Stimulated activated CD8-positive, alpha-beta memory T cell treated with anti-CD3 and anti-CD28 coated beads, Interleukin-2, amount 100 ng/mL, for 1 hour (primary cell): ENCODE measurements at places on chromosomes 5 and 9.

- no peak for DNase-seq
Measured at GRCh38 chr5:172973931-172974330, 9.6 kb upstream of the ATP6V0E1 start.

DNA sequence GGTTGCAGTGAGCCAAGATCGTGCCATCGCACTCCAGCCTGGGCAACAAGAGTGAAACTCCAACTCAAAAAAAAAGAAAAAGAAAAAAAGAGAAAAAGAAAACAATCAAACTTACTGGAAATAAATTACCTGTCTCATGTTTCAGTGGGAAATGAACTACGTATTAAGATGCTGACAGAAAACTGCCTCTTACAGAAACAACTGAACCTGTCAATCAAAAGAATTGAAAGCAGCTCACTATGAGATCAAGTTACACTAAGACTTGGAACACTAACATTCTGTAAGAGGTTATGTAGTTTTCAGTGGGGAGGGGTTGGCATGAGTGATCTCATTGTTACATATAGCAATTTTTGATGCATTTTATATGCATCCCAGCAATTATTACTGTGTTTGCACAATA is 64.4 kb upstream of the SPATA31E1 start:
- DNase-seq = no peak

DNA sequence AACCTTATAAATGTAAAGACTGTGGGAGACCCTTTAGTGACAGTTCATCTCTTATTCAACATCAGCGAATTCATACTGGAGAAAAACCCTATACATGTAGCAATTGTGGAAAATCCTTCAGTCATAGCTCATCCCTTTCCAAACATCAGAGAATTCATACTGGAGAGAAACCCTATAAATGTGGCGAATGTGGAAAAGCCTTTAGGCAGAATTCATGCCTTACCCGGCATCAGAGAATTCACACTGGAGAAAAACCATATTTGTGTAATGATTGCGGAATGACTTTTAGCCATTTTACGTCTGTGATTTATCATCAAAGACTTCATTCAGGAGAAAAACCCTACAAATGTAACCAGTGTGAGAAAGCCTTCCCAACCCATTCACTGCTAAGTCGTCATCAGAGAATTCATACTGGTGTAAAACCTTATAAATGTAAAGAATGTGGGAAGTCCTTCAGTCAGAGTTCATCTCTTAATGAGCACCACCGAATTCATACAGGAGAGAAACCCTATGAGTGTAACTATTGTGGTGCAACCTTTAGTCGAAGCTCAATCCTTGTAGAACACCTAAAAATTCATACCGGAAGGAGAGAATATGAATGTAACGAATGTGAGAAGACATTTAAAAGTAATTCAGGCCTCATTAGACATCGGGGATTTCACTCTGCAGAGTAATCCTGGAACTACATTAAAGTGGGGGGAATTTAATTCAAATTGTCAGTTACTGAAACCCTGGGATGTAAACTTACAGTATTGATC is 17.7 kb downstream of the ZNF483 start:
- DNase-seq = no peak

- DNase-seq = no peak
Measured at GRCh38 chr5:17403695-17404490, 94.1 kb upstream of the TAF11L2 start.

GRCh38 chr5:59206132-59206581 is 623.3 kb downstream of the RAB3C start:
- no peak for DNase-seq

DNA sequence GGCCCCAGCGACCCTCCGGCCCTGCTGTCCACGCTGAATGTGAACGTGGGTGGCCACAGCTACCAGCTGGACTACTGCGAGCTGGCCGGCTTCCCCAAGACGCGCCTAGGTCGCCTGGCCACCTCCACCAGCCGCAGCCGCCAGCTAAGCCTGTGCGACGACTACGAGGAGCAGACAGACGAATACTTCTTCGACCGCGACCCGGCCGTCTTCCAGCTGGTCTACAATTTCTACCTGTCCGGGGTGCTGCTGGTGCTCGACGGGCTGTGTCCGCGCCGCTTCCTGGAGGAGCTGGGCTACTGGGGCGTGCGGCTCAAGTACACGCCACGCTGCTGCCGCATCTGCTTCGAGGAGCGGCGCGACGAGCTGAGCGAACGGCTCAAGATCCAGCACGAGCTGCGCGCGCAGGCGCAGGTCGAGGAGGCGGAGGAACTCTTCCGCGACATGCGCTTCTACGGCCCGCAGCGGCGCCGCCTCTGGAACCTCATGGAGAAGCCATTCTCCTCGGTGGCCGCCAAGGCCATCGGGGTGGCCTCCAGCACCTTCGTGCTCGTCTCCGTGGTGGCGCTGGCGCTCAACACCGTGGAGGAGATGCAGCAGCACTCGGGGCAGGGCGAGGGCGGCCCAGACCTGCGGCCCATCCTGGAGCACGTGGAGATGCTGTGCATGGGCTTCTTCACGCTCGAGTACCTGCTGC is 839 bp downstream of the KCNV2 start:
- no peak for DNase-seq

DNA sequence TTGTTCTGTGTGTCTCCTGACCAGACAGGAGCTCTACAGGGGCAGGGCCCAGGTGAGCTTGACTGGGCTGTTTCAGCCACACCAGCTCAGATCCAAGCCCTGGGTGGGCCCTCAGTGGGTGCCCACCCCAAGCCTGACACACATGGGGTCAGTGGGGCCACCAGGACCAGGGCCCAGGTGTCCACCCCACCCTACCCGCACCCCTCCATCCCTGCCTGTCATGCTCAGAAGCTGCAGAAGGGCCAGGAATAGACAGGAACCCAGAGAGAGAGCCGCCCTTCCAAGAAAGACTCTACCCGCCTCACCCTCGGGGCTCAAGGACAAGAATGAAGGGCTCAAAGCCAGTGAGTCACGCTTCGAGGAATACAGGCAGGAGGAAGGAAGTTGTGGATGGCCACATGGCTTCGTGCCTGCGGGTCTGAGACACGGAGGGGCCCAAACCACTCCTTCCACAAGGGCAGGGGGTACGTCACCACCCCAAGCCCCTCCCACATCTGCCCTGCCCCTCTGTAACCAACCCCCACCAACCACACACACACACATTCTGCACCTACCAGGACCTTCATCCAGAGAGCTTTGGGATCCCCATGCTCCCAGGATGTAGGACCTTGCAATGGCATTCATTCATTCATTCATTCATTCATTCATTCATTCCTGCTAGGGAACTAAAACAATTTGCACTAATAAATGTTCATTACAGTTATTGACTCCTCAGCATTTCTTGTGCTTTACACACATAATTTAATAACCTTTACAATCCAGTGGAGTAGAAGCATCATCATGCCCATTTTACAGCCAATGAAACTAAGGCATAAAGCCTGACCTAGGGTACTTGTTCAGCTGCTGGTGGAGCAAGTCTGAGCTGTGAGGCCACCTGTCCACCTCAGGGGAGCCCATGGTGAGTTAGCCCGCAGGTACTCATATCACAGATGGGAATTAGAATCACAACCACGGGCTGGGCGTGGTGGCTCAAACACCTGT is 55.9 kb upstream of the STXBP1 start:
- peak; percentile 47 for DNase-seq

DNA sequence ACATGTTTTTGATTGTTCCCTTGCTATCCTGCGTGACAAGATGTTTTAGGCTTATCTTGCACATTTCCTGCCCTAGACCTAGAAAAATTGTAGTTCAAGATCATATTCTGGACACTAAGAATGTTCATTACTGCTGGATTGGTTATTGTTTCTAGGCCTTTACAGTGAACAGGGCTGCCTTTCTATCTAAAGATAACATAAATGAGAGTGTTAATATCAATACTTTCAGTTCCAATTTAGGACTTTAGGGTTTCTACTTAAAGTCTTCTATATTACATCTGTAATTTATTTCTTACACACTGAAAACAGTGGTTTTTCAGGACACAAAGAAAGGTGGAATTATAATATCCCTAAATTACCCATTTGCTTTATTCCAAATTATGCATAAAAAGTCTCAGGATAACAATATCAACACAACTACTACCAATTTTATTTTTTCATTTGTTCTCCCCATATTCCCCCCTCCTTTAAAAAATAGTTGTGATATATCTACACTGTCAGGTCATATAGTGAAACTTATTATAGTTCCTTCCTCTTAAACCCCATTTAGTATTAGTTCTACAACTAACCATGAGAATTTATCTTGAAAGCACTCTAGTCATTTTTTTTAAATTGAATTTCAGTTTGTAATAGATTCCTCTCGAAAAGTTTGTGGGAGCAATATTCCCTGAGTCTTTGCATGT is 293.9 kb upstream of the RIOK2 start:
- DNase-seq = no peak

GRCh38 chr9:385818-386398 is 171.2 kb downstream of the DOCK8 start:
- no peak for DNase-seq

DNA sequence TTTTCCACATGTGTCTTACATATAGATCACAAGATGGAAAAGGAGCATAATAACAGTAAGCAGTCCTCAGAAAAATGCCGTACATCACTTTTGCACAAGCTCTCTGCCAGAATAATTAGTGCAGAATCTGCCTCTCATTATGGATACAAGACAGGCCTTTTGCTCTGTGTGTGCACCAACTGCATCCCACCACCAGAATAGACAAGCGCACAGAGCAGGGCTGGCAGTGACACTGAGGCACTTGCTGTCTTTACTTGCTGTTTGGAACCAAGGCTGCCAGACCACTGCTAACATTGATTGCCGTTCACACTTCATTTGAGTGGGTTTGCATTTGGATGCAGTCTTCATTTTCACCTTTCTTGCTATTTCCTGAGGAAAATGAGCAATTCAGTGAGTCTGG is 741.3 kb downstream of the TLE1 start:
- DNase-seq = no peak
